ENCODE measurements at places on chromosomes 13 and 19.

DNA sequence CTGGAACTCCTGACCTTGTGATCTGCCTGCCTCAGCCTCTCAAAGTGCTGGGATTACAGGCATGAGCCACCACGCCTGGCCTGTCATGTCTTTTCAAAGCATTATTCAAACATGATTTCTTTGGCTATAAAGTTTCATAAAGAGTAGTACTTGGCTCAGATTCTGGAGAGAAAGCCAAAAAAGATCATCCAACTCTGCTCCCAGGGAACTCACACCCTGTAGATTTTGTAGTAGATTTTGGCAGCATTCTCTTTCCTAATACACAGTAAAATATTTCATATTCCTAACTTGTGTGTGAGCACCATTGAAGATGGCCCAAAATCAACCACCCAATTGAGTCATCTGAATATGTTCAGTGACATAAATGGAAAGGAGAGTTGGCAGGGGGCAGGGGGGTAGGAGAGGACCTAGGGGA lies 48.4 kb downstream of the CAB39L start:
- no peak for DNase-seq

- no peak for DNase-seq
These were observed 11.1 kb downstream of the PPP5C start for GRCh38 chr19:46357846-46358583.

- DNase-seq: no peak
These were observed 8.2 kb upstream of the ZNF77 start for GRCh38 chr19:2952953-2953481.

DNA sequence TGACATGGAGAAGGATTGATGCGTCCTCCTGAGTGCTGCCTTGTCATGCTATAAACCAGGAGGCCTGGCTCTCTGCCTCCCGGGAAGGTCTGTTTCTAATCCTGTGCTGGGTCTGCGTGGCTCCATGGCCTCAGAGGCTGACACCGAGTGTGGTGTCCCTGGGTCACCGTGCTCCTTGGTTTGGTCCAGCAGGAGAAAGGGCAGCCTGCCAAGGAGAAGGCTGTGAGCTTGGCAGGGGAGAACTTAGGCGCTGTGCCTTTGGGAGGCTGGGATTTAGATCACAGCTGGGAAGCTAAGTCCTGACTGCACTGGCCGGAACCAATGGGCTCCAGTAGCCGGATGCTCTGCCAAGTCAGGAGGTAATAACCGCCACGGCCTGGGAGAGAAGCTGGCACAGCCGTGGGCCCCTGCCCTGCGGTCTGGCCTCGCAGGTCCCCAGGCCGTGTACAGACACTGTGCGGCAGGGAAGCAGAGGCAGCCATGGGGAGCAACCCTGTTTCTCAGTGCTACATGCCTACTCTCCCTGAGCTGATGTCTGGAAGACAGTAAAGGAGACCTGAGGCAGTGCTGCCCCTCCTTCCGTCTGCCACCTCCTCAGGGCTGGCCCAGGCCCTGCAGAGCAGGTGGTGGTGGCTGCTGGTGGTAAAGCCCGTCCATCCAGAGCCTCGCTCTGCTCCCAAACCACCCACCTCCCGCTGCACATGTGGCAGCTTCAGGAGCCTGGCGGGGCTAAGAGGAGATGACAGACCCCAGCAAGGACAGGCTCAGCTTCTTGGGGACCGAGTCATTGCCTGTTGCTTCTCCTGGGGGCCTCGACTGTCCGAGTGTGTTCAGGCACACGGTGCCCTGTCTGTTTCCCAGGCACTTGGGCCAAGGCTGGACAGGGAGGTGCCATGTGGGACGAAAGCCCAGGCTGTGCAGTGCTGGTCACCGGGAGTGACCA lies 44.9 kb downstream of the C13orf46 start:
- no peak for DNase-seq

- peak; percentile 25 for DNase-seq
These were observed 39.5 kb downstream of the NOTCH3 start for GRCh38 chr19:15161028-15161984.

- no peak for DNase-seq
These were observed 24.4 kb upstream of the MYCBP2 start for GRCh38 chr13:77351315-77351714.

GRCh38 chr19:42370626-42371175 lies 19.4 kb downstream of the CNFN start:
- no peak for DNase-seq

GRCh38 chr19:43779820-43780219 lies 953 bp downstream of the KCNN4 start:
- DNase-seq: no peak

DNA sequence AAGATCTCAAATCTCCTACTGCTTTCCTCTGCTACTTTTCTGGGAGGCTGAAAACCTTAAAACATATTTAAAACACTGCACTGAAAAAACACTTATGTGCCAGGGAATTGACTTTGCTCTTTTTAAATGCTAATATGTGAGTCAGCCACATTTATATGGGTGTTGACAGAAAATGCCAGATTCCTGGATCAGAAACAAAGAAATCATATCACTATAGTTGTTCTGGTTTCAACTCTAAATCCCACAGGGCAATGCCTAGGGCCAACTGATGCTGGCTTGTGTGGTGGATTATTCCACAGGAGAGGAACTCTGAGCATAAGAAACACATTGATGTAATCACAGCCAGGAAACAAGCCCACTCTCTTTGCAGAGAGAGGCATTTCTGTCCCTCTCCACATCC lies 1439.0 kb upstream of the SPRY2 start:
- DNase-seq: no peak

DNA sequence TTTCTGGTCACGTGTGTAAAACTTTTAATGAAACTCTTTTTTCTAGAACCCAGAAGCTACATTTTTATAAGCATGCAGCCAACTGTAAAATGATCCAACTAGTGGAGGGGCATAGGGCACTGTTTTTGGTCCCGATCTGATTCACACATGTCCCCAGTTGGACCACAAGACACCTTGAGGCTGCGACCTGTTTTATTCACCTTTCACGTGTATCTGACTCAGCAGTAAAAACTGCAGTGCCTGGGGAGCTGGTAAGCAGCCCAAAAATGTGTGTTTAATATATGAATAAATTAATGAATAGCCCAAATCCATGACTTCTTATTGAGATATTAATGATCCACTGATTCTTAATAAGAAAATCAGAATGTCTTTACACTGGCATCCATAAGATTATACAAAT lies 140.4 kb downstream of the COL4A1 start:
- DNase-seq: no peak

DNA sequence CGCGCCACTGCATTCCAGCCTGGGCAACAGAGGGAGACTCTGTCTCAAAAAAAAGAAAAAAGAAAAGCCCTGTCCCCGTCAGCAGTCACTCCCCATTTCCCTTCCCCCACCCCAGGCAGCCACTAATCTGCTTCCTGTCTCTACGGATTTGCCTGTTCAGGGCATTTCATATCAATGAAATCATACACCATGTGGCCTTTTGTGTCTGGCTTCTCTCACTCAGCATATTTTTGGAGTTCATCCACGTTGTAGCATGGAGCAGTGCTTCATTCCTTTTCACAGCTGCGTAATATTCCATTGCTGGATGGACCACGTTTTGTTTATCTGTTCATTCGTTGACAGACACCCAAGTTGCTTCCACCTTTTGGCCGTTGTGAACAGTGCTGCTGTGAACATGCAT lies 36.1 kb upstream of the KLF2 start:
- no peak for DNase-seq

- DNase-seq: no peak
These were observed 310.4 kb downstream of the FOXO1 start for GRCh38 chr13:40356011-40356410.

- DNase-seq: no peak
These were observed 30.2 kb upstream of the CD33 start for GRCh38 chr19:51194527-51195315.

DNA sequence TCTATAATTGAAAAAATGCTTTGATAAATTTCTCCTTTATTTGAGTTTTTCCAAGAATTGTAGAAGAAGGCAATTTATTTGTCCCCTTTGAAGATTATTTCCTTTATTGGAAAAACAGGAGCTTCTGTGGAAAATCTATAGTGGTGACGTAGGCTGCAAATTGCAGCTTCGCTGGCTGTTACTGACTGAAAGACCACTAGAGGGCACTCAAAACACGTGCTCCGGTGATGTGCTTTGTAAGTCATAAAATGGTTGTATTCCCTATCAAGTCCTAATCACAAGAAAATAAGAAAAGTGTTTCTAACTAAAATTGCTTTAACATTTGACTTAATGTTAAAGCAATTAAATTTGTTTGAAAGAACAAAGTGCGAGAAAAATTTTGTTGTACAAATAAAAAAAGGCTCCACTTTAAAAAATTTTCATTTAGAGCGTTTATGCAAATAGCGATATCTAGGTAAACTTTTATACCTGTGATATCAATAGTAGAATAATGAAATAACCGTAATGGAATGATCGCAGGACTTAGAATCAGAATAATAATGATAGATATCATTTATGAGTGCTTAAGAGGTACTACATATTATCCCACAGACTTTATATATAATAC lies 638.2 kb upstream of the SPRY2 start:
- peak; percentile 20 for DNase-seq

GRCh38 chr13:110713981-110714796 lies 689 bp downstream of the ING1 start:
- DNase-seq: peak; percentile 75

DNA sequence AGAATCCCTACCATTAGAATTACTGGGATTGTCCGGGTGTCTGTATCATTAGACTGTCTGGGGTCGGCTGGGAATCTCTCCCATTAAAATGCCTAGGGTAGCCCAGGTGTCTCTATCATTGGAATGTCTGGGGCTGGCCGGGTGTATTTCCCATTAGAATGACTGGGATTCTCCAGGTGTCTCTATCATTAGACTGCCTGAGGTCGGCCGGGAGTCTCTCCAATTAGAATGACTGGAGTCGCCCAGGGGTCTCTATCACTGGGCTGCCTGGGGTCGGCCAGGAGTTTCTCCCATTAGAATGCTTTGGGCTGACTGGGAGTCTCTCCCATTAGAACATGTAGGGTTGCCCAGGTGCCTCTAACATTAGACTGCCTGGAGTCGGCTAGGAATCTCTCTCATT lies 1560.7 kb downstream of the UQCRFS1 start:
- DNase-seq: no peak

- DNase-seq: no peak
These were observed 131.8 kb downstream of the IRS2 start for GRCh38 chr13:109654341-109655205.

DNA sequence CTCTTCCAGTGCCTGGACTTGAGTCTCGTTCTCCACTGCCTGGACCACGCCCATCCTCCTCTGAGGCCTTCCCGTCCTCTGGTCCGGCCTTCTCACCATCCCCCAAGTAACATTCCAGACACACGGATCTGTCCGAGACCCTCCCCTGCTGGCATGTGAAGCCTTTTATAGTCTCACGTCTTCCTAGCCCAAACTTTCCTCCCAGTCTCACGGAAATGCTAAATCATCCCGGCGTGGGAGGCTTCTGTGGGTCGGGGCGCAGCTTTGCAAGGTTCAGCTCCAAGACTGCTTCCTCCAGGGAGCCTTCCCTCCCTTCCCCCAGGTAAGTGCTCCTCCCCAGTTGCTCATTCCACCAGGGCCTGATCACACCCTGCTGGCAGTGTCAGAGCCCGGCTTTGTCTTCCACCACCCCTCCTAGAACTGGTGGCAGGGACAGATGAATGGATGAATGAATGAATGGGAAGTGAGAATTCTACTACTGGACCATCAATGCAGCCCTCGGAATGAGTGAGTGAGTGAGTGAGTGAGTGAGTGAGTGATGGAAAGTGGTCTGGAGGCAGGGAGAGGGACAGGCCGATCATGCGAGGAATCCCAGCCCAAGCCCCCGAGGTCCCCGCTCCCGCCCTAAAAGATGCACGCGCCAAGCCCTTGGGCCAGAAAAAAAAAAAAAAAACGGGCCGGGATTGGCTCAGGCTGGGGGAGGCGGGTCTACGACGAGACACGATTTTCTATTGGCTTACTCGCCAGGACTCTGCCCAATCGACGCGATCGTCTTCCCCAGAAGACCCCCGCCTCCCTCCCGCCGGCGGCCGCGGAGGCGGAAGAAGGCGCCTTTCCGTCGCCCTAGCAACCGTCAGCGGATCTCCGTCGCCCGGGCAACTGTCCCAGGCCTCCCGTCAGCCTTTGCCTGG lies 9.3 kb downstream of the EPHX3 start:
- peak; percentile 89 for DNase-seq

DNA sequence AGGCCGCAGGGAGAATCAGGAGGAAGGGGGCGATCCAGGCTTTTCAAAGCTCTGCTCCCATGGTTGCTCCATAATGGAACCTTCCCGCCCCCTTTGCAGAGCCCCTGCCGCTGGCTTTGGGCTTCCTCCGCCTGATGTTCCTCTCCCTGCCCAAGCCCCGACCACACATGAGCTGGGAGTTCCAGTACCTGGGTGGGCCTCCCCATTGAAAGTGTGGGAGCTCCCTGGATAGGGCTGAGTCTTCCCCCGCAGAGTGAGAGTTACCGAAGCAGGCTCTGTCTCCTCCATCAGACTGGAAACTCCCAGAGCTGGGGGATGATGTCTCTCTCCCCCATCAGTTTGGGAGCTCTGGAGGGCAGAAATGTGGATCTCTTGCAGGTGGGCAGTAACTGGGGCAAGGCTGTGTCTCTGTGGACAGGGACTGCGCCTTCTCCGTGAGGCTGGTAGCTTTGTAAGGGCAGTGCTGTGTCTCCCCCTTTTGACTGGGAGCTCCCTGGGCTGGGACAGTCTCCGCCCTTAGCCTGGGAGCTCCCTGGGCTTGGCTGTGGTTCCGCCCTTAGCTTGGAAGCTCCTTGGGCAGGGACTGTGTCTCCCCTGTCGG lies 722 bp downstream of the DCAF15 start:
- DNase-seq: peak; percentile 21

- no peak for DNase-seq
These were observed 132.5 kb upstream of the ZNF91 start for GRCh38 chr19:23527797-23528196.

- no peak for DNase-seq
These were observed 22.1 kb downstream of the EDNRB start for GRCh38 chr13:77896536-77896935.

DNA sequence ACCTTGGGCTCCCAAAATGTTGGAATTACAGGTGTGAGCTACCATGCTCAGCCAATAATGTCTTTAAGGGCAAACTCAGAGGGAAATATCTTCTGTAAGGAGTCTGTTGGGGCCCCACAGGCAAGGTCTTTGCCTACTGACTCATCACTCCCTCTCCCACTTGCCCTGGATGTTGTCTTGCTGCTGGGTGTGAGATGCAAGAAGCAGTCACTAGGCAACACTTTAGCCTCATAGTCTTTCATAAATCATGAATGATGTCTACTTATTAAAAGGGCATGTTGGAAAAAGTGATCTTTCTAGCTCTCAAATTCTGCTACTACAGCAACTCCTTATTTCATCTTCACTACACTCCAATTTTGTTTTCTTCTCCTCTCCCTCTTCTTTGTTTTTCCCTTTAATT lies 34.6 kb upstream of the SLC10A2 start:
- no peak for DNase-seq
